ENCODE measurements at places on chromosomes 4 and X.

DNA sequence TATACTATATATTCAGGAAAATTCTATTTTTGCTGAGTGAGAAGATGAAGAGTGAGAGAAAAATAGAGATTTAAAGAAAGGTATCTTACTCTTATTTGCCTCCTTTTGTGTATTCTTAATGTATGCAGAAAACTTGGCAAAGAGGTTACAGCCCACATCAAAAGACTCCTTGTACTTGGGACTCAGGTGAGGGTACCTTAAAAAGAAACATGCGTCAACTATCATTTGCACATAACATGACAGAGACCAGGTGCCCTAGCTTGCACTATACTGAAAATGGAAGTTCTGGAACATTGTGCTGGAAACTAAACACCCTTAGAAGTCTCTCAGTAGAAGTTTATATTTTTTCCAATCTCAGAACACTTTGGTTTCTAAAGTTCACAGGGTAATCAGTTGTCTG, 15.6 kb upstream of the RAB39B start:
- no peak for DNase-seq

DNA sequence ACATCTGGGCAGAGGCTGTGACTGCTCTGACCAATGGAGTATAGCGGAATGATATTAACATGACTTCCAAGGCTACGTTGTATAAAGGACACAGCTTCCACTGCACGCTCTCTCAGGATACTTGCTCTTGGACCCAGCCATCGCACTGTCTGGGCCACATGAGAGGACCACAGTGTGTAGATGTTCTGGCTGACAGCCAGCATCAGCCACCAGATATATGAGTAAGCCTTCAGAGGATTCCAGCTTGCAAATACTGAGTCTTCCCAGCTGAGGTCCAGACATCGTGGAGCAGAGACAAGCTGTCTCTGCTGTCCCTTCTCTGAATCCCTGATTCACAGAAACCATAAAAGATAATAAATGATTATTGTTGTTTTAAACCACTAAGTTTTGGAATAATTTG, 146.8 kb upstream of the USP9X start:
- no peak for DNase-seq

DNA sequence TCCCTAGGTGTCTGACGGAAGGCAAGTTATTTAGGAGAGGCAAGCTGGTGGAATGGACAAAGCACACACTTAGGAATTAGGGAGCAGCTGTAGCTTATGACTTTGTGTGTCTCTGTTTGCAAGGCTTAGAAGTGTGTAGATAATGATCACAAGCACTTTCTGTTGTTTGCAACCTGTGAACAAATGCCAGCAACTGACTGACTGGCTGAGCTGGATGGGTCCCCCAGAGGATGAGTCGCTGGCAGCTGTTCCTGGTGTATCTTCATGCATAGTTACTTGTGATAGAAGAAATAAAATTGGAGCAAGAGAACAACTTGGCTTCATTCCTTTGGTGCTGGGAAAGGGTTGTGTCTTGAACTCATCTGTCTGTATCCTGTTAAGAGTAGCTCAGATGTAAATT, 64.2 kb upstream of the BEND4 start:
- DNase-seq: no peak

DNA sequence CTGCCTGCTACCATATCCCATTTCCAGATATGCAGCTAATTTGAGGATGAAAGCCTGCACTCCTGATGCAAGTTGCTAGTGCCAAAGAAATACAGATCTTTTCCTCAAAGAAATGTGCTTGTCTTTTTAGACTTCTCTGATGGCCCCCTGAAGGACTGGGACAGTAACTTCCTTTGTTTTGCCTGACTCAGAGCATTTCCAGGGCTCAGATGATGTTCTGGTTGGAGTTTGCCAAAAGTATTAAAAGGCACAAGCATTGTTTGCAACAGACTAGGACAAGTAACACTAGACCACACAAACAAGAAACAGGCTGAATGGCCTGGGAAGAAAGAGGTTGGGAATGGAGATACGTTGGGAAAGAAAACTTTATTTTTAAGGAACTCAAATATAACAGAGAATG, 175.2 kb downstream of the IL13RA2 start:
- DNase-seq: no peak

GRCh38 chr4:88010966-88011365, 3.5 kb downstream of the PKD2 start:
- no peak for DNase-seq

GRCh38 chr4:67087897-67088296, 457.4 kb downstream of the CENPC start:
- peak; percentile 14 for DNase-seq

GRCh38 chrX:38561951-38562719, 793 bp downstream of the TSPAN7 start:
- DNase-seq: peak; percentile 16

GRCh38 chrX:39969819-39970504, 127.8 kb downstream of the BCOR start:
- no peak for DNase-seq

DNA sequence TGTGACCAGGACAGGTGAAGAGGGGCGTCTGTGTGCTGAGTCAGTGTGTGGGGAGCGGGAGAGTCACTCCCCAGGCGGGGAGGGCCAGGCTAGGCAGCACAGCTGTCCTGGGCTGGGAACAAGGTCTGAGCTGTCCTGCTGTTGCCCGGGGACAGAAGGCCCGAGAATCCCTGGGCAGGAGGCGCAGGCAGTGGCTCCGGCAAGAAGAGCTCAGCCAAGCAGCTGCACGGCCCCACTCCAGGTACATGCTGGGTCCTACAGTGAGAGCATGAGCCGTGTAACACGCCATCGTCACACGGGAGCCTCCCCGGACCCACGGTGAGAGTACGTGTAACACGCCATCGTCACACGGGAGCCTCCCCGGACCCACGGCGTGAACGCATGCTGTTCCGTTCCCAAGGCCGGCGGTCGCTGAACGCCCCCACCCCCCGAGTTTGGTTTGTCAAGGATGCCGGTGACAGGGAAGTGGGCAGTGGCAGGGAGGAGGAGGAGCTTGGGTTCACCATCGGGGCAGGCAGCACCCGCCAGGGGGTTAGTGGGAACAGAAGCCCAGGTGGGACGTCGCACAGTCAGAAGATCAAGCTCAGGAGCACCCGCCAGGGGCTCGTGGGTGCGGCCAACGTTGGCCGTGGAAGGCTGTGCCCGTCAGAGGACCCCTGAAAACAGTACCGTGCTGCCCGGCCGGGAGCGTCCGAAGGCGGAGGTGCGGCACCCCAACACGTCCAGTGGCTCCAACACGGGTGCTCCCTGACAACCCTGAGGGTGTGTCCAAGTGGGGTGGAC, 15.6 kb downstream of the PPP2R3B start:
- DNase-seq: no peak

DNA sequence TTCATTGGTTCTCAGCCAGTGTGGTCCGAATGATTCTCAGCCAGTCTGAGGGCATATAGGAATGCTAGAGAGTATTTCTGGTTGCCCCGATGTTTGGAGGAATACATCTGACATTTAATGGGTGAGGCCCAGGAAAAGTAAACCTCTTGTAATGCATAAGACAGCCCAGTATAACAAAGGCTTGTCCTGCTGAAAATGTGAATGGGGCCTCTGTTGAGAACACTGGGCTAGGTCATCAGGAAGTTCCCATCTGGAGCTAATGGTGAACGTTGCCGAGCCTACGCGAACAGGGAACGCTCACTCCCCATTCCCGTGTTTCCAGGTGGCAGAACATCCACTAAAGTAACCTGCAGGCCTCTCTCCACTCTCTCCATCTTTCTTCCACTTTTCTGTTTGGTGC, 132.0 kb upstream of the CLNK start:
- DNase-seq: no peak

DNA sequence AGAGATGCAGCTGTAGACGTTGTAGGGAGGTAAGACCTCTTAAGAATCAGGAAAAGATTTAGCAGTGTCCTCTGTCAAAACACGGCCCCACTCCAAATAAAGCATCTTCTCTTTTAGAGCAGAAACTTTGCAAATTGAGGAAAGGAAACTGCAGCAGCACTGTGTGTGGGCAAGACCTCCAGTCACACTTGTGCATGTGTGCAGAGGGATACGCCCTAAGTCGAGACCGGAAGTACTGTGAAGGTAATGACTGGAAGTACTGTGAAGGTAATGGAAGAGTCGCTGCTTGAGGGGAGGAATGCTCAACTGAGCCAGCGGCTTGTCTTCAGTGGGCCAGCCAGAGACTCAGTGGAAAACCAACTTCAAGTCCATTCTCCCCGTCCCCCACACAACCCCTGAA, 46.5 kb downstream of the EGF start:
- no peak for DNase-seq

- no peak for DNase-seq
These were observed 14.6 kb downstream of the APBB2 start for GRCh38 chr4:41199788-41200187.

DNA sequence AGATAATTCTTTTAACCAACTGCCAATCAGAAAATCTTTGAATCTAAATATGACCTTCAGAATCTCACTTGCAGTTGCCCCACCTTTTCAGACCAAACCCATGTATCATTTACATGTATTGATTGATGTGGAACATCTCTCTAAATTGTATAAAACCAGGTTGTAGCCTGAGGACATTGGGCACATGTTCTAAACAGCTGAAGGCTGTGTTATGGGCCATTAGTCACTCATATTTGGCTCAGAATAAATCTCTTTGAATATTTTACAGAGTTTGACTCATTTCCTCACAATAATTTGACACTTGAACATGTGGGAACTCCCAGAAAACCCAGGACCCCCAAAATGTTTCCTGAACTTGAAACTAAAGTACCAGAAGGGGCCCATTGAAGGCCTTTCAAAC, 58.7 kb downstream of the UGT2B10 start:
- no peak for DNase-seq

DNA sequence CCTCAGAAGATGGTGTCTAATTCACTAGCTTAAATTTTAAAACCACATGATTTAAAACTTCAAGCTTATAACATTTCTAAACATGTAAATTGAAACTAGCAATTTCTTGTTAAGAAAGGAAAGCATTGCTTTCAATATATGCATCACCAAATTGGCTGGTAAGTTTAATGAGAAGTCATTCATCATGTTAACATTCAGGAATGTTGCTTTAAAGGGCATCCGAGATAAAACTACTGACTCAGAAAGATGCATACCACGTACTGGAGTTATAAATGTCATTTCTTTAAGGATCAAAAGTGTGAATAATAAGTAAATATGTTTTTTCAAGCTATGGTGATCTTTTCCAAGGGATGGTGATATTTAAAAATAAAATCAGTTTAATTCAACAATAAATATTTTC, 83.3 kb upstream of the VCX2 start:
- no peak for DNase-seq

- peak; percentile 43 for DNase-seq
These were observed 43.3 kb downstream of the CD40LG start for GRCh38 chrX:136691028-136691809.

DNA sequence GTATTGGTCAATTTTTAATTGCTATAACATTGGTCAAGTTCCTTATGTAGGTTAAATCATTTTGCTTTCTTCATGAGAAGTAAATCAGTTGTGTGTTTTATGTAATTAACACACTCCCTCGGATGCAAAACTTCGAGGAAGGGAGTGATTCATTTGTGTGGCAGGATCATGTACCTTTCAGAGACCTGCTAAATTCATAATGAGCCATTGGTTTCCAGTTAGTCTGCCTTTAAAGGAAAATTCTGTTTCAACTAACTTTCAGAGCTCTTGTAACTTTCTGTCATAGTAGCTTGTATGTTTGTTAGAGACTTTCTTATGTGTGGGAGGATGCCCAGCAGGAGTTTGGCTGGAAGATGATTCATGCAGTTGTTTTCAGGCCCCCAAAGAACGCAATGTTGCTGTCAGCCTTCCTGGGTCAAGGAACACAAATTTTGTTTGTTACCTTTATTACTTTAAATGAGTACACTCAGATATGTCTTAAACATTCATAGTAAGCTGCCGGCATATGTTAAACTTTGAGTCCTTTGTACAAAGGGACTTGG, 72.1 kb downstream of the GPR101 start:
- no peak for DNase-seq

- DNase-seq: no peak
These were observed 136.1 kb upstream of the SLC4A4 start for GRCh38 chr4:71202705-71203104.

- DNase-seq: no peak
These were observed 23.1 kb downstream of the MSL3 start for GRCh38 chrX:11781133-11781532.

DNA sequence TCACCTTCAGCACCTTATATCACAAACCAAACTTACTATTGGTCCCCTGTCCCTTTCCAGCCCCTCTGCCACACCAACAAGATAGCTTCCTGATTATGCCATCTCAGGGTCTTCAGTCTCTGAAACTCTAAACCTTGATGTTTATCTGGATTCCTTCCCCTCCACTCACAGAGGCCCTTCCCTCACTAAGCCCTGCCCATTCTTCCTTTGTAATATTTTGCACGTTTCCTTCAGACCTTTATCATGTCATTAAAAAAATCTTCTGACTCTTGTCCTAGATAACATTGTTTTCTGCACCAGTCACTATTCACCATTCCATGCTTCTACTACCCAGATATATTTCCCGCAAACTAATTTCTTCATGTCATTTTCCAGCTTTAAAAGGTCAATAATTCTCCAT, 17.7 kb upstream of the CEP135 start:
- DNase-seq: no peak

DNA sequence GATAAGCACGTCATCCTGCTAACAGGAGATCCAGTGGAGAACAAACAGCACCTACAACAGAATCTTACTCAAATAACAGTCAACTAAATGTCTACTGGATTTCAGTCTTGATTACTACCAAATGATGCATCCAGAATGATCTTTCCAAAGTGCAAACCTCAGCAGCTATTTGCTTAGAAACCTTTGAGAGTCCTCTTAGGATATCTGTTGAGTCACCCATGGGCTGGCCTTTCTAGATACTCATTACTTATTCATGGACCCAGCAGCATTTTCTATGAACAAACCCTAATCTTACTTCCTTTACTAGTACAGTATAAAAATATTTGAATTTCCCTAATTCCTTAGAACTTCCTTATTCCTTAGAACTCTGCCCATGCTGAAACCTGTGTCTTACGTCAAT, 118.5 kb upstream of the PABPC4L start:
- DNase-seq: no peak

- peak; percentile 43 for DNase-seq
These were observed 117.1 kb upstream of the BMP3 start for GRCh38 chr4:80913381-80913780.

GRCh38 chr4:73922766-73923630, 53.8 kb downstream of the CXCL1 start:
- no peak for DNase-seq

DNA sequence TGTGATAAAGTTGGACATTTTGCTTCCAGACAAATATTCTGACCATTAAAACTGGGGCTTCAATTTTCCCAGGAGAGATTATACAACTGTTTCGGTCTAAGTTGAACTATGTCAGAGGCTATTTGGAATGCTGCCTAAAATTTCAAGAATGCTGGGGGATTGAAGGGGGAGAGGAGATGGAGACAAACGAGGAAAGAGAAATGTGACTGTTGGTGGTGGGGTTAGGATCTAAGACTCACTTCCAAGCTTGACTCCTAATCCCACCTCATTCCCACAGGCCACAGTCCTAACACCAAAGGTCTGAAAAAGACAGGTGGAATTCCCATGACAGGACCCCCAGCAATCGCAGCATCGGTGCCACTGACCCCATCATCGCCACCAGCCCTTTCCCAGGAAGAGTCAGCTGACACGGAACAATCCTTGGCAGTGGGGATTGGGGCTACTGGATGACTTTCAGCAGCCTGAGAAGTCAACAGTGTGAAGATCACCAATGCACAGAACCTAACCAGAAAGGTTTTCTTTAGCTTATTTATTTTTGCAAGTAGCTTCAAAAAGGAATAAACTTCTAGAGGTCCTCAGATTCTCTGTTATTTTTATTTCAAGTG, 74.0 kb upstream of the PRSS48 start:
- DNase-seq: no peak
